Activated naive CD8-positive, alpha-beta T cell treated with anti-CD3 and anti-CD28 coated beads, Interleukin-2, amount 10 ng/mL, durations not matched to agents 7 days and 5 days (primary cell): ENCODE measurements at places on chromosomes 7 and 10.

DNA sequence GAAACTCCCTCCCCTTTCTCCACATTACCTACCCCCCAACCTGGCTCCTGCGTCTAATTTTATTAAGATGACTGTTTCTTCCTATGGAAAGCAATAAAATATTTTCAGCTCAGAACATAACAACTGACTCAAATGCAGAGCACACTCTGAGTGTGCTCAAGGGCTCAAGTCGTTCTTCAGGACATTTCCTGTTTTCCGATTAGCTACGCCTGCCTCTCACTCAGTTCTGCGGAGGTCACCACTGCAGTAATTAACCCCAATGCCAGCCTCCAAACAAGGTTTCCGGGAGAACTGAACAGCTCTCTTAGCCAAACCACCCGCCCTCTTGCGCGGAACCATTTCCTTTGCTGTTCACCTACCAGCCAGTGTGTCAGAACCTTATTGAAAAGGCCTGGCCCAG, 19.3 kb downstream of the MYOF start:
- DNase-seq, result no peak

- DNase-seq, result no peak
Measured at GRCh38 chr7:131909151-131909768, 352.8 kb upstream of the PODXL start.

- DNase-seq, result no peak
Measured at GRCh38 chr10:34254596-34254995, 560.5 kb downstream of the PARD3 start.

- no peak for DNase-seq
Measured at GRCh38 chr10:130728531-130729215, 582.8 kb downstream of the TCERG1L start.

GRCh38 chr7:19752020-19752419, 21.4 kb downstream of the TMEM196 start:
- DNase-seq, result no peak

DNA sequence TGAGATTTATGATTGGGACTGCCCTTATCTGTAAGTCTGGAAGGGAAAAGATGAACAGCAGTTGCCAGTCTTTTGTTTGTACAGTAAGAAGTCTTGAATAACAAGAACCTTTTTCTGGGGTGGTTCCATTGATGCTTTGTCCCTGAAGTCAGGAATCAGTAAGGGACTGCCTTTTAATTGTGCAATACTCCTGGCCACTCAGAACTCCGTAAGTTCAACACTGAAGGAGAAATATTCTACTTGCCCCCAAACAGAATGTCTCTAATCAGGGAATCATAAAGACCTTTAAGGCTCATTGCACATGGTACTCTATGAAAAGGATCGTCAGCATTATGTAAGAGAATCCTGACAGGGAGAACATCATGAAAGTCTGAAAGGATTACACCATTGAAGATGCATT, 361.4 kb downstream of the EXOC4 start:
- no peak for DNase-seq
